ENCODE measurements at places on chromosomes 5 and 9. TPM values are rescaled to one million over a fixed set of nuclear protein-coding genes. Genes with fewer than 3 reads are reported as not detected.

Gene CCDC180
- total RNA-seq = 0.72 TPM

GRCh38 chr5:111004291-111004690 is 67.2 kb upstream of the TSLP start:
- no peak for DNase-seq

GRCh38 chr9:136539427-136540421 is 6.1 kb downstream of the NOTCH1 start:
- DNase-seq = no peak

DNA sequence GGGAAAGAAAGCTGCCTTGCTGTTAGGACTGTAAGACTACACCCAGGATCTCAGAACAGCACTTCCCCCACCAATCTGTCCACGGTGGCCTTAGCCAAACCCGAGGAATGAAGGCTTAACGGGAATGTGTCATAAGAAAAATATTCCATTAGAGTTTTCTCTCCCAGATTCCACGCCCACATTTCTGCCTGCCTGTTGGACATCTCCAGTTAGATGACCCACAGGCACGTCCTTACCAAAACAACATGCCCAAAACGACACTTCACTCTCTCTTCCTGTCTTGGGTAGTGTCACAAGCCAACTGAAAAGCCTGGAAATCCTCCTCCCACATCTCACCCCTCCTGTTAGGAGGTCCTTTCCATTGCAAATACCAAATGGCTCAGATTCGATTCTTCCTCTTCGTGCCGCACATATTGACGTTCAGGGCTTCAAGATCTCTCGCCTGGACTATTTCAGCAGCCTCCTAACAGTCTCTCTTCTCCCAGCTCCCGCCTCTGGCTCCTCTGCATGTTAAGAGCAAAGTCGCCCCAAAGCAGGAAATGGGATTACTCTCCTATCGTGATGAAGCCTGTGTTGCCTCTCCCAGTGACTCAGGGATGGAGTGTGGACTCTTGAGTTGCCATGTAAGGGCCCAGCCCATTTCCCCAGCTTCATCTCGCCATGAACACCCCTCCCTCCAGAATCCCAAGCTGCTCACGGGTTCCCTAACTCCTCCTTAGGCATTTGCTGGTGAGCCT is 159.3 kb downstream of the NR3C1 start:
- DNase-seq = peak; percentile 98

Gene IGFBPL1
- total RNA-seq = not detected

DNA sequence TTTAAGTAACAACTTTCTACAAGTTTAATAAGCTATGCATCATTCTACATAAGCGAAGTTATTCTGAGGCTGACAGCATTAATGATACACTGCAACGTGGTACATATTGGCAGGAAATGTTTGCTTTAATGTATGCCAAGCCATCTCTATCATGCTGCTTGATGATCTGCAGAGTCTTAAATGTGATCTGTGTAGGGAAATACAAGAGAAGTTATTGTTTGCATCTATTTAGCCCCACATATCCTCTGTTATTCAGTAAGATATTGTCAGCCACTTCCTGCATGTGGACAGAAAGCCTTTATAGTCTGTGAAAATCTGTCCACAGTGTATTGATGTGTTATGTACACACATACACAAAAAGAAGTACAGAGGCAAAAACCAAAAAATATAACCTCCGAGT is 193.1 kb upstream of the FREM1 start:
- DNase-seq = peak; percentile 11

Gene NPR2
- 14.7 TPM for total RNA-seq

Gene ADGRV1
- 0.49 TPM for total RNA-seq

- peak; percentile 74 for DNase-seq
Measured at GRCh38 chr5:16975950-16976624, 40.0 kb upstream of the MYO10 start.

Gene SPOCK1
- total RNA-seq = 37.9 TPM

DNA sequence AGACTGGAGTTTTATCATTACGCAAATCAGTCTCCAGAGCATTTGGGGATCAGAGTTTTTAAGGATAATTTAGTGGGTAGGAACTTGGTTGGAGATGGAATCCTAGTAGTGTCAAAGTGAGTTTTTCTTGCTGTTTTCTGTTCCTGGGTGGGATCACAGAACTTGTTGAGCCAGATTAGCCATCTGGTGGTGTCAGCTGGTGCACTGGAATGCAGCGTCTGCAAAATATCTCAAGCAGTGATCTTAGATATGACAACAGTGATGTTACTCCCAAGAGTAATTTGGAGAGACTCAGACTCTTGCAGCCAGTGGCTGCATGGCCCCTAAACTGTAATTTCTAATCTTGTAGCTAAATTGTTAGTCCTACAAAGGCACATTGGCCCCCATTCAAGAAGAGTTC is 1257.8 kb downstream of the MAT2B start:
- no peak for DNase-seq

DNA sequence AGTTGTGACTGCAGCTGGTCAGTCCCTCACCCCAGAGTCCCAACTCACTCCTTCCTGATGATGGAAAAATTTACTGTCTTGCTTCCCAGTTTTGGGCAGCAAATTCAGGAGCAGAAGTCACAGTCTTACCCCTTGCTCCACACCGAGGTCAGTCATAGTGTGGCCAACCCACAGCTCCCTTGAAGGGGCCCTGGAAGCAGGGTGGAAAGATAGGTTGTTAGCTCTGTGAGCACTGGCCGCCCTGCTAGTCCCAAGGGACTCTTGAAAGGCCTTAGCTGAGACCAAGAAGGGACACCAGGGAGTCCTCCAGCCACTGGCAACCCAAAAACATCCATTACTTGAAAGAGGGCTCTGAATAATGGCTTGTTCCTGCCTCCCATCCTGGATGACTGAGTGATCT is 40.0 kb downstream of the GSN start:
- no peak for DNase-seq

GRCh38 chr9:128909859-128910258 is 10.9 kb upstream of the PHYHD1 start:
- no peak for DNase-seq

DNA sequence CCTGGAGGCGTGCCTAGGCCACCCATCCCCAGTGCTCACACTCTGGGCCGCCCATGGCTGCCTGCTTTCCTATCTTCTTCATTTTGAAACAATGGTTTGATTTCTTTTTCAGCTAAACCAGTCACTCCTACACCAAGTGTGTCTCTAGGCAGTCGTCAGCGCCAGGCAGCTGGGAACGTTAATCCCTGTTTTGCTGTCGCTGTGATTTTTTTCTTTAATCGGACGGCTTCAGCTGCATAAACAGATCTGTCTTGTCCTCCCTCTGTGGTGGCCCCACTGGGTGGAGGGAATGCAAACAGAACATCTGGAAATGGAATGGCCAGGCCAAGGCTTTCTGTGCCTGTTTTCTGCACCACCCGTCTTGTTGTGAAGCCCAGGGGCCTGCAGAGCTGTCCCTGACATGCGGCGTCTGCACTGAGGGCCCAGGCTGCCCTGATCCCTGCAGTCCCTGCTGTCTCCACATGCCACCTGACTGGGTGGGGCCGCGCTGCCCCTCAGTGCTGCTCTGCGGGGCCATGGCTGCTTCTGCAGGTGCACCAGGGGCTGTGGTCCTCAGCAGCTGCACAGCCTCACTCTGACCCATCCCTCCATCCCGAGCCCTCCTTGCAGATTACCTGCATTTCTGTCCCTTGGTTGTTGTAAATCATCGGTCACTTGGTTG is 51.5 kb downstream of the WNK2 start:
- no peak for DNase-seq

DNA sequence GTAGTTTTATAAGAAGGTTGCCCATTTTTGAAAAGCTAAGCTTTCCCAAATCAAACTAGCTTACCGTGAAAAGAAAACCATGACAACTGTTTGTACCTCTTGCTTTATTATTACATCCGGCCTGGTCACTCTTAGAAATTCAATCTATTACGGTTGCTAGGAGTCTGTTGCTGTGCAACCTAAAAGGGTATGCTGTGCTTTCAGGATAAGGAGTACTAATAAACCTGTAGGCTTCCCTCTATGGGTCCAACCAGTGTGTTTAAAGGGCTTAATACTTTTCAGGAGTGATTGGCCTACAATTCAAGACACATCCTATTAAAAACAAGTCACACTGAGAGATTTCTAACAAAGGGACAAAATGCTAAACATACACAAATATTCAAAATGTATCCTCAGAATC is 27.1 kb downstream of the RFX3 start:
- DNase-seq = no peak

Gene ZNF883
- 1.8 TPM for total RNA-seq

DNA sequence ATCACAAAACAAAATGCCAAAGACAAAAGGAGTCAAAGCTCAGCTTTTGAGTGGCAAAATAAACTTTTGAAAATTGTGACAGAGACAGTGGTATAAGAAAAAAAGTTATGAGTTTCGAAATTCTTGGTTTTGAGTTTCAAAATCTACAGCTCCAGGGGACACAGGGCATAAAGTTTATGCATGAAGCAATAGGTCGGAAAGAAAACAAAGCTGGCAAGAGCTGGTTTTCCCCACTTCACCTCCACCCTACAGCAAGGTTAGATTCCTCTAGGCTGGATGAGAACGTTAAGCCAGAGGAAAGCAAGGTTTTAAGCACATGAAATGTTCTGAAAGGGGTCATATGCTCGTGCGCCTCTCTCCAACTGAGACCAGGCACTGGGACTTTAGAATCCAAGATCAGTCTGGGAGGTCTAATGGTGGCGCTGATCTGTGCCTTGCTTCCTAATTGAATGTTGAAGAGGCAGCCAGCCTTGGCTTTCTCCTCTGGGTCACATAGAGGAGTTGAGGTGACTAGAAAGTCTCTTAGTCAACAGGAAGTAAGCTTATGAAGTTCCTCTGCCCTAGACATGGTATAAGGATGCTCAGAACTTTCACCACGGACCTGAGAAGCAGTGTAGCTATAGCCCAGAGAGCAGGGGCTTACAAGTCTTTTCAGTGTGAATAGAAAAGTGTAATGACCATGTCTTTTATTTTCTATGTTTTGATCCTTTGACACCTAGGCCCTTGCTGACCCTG is 167.7 kb upstream of the DMAC1 start:
- no peak for DNase-seq

GRCh38 chr5:149300441-149300840 is 28.8 kb downstream of the AFAP1L1 start:
- DNase-seq = no peak

Gene FOXD4L5
- total RNA-seq = not detected

Gene RANBP17
- total RNA-seq = 9.5 TPM

GRCh38 chr5:69029292-69029691 is 64.5 kb upstream of the SLC30A5 start:
- DNase-seq = no peak

DNA sequence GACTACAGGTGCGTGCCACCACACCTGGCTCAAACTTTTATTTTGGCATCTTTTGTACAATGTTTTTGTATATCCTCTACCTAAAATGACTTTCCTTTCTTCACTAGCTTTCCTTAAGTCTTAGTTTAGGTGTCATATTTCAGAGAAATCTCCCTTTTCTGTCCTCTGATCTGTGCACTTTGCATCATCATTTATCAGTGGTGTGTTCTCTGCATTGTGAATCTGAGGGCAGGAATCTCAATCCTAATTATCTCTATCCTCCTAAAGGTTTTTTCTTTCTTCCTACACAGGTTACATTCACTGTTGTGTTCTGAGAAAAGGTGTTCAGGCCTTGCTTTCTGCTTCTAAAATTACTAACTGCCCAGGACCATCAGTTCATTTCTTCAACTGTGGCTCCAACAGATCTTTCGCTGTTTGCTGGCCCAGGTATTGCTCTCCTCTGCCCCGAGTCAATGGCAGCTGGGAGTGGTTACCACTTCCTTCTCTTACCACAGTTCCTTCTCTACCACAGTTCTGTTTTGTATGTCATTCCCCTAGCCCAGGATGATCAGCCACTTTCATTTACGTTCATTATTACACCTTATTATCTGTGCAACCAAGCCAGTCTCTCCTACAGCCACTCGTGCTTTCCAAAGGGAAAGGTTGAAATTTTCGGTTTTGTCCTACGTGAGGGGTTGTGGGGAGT is 14.0 kb downstream of the TGFBR1 start:
- no peak for DNase-seq

GRCh38 chr9:35814106-35814840 is 569 bp downstream of the HINT2 start:
- DNase-seq = peak; percentile 70

GRCh38 chr5:14445576-14446290 is 135.9 kb upstream of the OTULINL start:
- peak; percentile 79 for DNase-seq

Gene IFNA13
- total RNA-seq = not detected

Gene IPPK
- total RNA-seq = 5.4 TPM

DNA sequence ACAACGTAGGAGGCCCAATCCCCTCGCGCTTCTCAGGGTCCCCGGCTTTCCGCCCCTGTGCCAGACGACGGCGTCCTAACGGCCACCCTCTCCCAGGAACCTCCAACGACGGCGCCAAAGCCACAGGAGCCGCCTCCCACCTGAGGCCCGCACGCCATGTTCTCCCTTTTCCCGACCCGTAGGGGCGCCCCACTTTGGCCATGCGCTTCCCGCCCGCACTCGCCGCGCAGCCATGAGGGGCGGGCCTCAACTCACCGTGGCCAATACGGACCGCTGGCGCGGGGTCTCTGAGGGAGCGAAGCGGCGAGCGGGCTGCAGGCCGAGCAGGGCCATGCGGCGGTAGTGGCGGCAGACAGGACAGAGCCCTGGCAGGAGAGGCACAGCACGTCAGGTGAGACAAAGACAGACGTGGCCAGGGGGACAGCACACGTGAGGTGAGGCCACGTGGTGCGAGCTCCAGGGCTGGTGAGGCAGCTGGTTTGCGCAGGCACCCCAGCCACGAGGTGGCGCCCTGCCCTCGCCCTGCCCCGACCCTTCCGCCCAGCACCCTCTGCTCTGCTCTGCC is 1005.5 kb upstream of the PTPRD start:
- DNase-seq = no peak

Gene POU4F3
- total RNA-seq = 0.20 TPM

DNA sequence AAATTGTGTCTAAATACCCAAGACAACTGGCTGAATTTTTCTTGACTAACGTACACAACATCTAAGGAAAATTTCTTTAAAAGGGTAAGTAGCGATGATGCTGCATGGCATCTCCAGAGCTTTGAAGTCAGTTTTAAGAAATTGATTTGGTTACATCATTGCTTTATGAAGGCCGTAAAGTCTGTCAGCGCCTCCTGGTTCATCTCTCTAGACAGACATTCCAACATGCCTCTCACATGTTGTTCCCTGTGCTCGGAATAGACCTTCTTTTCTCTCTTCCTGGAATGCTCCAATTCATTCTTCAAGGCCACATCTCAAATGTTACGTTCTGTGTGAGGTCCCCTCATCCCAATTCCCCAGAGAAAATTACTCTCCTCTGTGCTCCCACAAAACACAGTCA is 108.7 kb upstream of the SSBP2 start:
- no peak for DNase-seq

DNA sequence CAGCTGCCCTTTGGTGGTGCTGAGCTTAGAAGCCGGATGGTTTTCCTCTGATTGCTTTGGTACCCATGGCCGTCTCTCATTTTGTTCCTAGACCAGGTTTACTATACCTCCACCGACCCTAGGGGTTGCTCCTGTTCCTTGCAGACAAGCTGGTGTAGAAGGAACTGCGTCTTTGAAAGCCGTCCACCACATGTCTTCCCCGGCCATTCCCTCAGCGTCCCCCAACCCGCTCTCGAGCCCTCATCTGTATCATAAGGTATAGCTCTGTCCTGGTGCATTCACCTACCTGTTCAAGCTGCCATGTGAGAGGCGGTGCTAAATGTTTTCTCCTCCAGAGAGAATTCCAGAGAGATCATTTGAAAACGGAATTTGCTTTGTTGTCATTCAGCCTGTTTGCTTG is 39.5 kb downstream of the TENT4A start:
- no peak for DNase-seq

Gene ACER2
- total RNA-seq = 1.5 TPM

- peak; percentile 42 for DNase-seq
Measured at GRCh38 chr9:87324613-87325194, 173.0 kb upstream of the DAPK1 start.

GRCh38 chr5:162052676-162053075 is 14.9 kb upstream of the GABRG2 start:
- DNase-seq = no peak

GRCh38 chr5:131488463-131488862 is 146.6 kb downstream of the RAPGEF6 start:
- no peak for DNase-seq
